HS-27A (cell line): ENCODE measurements at places on chromosomes 5 and 9.

GRCh38 chr5:146340260-146341081 lies 1.8 kb downstream of the POU4F3 start:
- DNase-seq = no peak

DNA sequence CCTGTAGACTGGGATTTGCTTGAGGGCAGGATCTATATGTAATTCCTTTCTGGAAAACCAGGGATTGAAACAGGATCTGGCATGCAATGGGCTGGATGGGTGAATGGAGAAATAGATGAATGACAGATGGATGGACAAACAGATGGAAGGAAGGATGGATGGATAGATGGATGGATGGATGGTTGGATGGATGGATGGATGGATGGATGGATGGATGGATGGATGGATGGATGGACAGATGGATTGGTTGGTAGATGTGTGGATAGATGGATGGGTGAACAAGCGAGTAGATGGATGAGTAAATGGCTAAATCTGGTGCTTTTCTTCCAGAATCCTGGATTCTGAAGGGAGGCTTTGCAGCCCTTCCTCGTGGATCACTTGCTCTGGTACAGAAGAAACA lies 162.5 kb upstream of the SMIM23 start:
- DNase-seq = no peak

DNA sequence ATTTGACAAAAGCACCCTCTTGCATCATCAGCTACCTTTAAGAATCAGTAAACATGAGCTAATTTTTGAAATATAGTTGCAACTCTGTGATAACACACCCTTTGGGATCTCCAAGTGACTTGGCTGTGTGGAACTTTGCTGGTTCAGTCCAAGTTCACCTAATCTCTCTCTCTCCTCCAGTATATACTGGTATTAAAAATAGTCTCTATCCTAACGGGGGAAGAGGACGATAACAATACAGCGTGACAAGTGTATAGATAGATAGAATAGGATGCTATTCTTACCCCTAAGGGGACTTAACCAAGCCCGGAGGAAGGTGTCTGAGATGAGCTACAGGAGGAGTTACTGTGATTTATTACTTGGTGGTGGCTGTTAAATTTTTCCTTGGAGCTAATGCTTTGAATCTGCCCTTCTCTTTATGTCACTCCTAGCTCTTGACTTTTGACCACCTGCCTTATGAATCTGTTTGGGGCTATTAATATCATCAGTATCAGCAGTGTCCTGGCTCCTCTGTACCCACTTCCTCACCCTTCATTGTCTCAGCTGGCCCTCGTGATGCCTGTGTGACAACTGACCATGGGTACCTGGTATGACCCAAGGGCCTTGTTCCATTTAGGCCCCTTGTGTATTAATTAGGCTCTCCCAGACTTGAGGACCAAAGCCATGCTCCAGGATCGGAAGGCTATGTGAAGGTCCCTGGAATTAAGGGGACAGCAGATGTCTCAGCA lies 223.9 kb downstream of the SREK1 start:
- no peak for DNase-seq

- no peak for DNase-seq
Measured at GRCh38 chr5:110769000-110769681, 30.3 kb downstream of the SLC25A46 start.

DNA sequence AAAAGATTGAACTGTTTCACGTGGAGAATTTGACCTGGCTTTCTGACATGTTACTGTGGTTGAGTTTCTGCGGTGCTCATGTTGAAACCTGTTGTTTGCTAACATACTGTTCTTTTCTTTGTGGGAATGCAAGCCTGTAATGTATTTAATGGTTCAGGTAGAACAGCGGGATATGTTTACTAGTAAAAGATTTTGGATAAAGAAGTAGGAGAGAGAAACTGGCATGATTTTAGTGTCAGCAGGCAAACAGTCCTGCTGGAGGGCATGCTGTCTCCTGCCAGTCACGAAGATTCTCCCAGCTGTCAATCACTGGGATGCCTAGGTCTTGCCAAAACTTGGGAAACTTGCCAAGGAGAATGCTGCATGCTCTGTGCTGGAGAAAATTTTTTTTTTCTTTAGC lies 263.5 kb downstream of the TAF11L14 start:
- DNase-seq = no peak

DNA sequence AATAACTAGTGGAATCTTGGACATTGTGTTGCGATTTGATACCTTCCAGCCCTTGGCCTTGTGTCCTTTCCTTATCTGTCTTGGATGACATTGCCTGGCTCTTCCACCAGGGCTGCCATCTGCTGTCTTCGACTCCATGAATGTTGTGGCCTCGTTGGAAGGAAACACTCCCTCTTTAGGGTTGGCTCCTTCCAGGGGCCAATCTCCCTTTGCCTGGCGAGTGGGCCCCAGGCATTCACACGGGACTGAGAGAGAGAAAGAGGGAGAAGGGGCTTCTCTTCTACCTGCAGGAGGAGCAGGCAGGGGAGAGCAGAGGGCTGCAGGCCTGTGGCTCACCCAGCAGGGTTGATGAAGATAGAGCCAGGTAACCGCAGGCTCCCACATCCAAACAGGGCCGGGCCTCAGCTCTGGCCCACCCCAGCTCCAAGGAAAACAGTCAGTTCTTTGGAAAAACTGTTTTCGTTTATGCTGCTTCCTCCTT lies 31.3 kb downstream of the FGF1 start:
- no peak for DNase-seq

DNA sequence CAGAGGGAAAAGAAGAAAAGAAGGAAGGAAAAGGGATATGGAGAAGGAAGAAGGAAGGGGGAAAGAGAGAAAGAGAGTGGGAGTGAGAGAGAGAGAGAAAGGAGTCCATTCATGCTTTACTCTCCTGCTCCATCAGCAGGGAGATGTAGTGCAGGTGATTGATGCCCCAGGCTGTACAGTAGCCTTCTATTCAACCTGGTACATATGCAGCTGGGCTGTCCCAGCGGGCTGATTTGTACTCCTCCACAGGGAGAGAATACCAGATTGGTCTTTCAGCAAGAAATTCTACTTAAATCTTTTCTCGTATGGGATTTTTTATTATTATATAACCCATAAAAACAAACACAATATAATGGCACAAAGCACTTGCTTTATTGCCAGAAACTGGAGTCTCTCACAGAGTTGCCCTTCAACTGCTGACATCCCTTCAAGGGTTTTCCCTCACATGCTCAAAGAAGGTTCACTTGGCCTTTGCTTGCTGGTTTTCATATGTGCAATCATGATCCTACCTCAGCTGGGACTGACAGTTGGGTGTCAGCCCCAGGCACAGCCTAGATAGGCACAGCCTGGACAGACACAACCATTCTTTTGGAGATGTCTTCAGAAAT lies 380.1 kb upstream of the RIOK2 start:
- no peak for DNase-seq

GRCh38 chr5:71677977-71678376 lies 41.1 kb upstream of the CARTPT start:
- no peak for DNase-seq

- DNase-seq = no peak
Measured at GRCh38 chr9:17021387-17021970, 113.4 kb upstream of the CNTLN start.
